ENCODE measurements at places on chromosomes 4 and X.

- no peak for DNase-seq
Measured at GRCh38 chr4:156662921-156663320, 308.7 kb downstream of the PDGFC start.

DNA sequence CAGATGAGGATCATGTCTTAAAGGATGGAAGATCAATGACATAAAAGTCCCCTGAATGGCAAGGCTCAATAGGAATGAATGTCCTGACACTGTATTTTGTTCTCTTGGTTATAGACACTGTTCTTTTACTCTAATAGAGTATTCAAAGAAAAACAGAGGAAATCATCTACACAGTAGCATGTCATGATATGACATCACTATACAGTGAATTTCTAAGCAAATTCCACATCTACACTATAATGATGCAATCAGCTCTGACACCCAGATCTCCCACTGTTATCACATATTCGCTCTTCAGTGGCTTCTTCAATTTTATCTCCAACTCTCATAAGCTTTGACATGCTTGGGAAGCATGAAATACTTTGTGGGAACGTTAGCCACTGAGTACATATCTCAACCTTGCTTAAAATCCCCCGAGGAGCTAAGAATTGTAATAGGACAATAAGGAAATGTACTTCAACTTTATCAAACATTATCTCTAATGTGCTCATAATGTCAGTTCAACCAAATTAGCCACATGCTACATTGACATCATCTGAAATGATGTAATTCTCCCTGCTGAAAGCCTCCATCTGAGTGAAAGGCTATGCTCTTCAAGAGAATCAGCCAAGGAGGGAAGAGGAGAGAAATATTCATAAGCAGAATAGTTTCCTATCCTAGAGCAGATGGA lies 139.6 kb upstream of the PTCHD1 start:
- no peak for DNase-seq

DNA sequence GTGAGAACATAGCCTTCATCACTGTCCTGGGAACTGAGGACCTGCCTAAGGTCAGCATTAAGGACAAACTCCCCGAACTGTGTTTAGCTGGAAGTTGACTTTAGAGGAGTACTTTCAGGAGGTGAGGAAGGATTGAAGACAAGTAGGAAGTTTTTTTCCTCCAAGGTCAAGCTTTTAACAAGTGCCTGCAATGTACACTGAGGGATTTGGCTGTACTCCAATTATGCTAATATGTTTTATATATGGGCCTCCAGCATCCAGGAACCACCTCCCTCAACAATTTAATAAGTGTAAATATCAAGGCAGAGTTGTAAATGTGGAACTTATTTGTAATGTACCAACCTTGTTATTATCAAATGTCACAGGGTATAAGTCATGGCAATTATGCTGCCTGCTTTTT lies 726.2 kb downstream of the RPA4 start:
- no peak for DNase-seq

- no peak for DNase-seq
Measured at GRCh38 chr4:172104539-172104938, 291.3 kb downstream of the GALNTL6 start.

DNA sequence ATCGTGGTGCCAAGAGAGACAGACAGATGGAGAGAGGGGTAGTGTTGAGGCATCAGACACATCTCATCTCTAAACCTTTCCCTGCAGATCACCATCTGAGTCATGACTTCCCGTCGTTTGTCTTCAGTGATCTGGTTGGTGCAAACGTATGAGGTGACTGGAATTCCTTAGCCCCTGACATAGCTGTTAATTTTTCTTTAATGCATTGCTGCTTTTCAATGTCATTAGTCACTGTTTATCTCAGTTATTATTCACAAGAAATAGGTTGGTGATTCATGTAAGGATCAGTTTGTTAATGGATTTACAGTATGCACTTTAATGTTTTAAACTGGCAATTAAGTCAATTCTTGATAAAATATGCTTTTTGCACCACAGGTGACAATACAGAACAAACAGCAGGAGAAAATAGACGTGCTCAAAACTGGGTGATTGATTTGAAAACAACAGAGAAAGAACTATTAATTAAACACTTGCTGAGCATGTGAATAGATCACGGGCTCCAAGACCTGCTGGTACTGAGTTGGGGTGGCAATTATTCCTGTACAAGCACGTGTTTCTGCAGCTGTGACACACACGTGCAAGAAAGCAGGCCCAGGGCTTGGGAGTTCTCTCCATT lies 1.3 kb upstream of the TMEM154 start:
- no peak for DNase-seq

DNA sequence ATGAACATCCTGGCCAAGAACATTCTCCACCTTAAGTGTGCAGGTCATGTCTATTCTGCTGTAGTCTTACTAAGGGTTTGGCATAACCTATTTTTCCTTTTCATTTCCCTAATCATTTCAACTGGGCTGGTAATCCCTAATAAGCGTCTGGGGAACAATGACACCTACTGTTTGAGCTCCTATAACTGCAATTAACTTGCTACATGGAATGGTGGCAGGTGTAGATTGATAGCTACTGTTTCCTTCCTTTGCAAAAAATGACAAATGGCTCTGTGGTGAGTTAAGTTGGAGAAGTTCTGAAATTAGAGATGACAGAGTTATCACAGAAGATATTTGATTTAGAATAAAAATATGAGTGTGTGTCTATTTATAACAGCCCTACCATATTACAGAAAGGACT lies 104.5 kb upstream of the NAP1L5 start:
- no peak for DNase-seq
